ENCODE measurements at places on chromosomes 4 and X. TPM values are rescaled to one million over a fixed set of nuclear protein-coding genes. Genes with fewer than 3 reads are reported as not detected.
A peak's percentile ranks its signal among the peaks of the same experiment; 100 is the strongest.

- H3K4me1 ChIP-seq, result no peaks in the 10 kb centered on the region
- no peaks in the 10 kb centered on the region for H3K36me3 ChIP-seq
- H3K4me3 ChIP-seq, result no peak overlapping the region
- no peak overlapping the region for H3K27ac ChIP-seq
- no peaks in the 10 kb centered on the region for H3K27me3 ChIP-seq
- no peak for DNase-seq
Observed at GRCh38 chr4:4868758-4869723, 9.6 kb downstream of the MSX1 start.

DNA sequence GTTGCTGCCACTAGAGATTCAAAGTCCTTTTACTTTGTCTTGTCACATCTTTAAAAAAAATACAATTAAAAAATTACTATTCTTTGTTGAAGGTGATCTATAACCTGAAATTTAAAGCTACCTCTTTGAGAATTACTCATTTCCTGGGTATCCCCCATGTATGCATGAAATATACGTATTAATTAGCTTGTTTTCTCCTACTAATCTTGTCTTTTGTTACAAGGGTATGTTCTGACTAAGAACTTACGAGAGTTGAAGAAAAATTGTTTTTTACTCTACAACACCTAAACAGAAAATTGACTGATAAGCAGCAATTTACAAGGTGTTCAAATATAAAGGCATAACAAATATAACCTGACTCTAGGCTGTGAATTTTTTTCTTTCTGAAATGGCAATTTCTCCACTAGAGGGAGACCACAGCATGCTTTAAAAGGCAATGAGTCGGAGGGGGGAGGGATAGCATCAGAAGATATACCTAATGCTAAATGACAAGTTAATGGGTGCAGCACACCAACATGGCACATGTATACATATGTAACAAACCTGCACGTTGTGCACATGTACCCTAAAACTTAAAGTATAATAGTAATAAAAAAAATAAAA, 249.6 kb downstream of the OPHN1 start:
- no peaks in the 10 kb centered on the region for H3K4me1 ChIP-seq
- no peaks in the 10 kb centered on the region for H3K36me3 ChIP-seq
- no peak overlapping the region for H3K27ac ChIP-seq

DNA sequence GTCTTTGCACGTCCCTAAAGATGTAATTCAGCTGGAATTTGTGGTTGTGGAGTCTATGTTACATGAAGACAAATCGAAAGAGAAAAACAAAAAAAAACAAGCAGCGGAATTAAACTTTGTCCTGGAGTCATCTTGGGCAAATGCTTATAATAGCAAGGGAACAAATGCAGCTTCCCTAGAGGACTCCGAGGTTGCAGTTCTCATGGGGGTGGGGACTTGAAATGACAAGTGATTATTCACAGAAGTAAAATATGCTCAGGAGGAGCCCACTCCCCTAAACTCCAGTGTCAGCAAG, 362.4 kb downstream of the ARHGAP24 start:
- no peak overlapping the region for H3K4me3 ChIP-seq
- H3K4me1 ChIP-seq, result no peaks in the 10 kb centered on the region
- no peak for DNase-seq

DNA sequence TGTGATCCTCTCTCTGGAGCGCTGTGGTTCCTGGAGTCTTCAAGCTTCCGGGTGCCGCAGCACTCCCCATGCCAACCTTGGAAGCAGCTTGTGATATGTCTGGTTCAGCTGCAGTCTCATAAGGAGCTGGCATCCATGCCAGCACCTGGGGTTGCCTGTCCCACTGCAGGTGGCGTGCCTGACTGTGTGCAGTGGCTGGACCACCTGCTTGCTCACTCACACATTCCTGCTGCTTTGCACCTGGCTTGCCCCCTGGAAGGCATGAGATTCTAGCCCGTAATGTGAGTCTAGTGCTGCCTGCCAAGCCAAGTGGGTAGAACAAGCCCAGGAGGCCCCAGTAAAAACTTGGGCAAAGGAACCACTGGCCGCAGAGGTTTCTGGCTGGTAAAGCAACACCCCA, 687.2 kb upstream of the AADAT start:
- H3K27ac ChIP-seq, result no peak overlapping the region
- no peaks in the 10 kb centered on the region for H3K36me3 ChIP-seq
- no peaks in the 10 kb centered on the region for H3K27me3 ChIP-seq
- DNase-seq, result no peak
- H3K4me1 ChIP-seq, result no peaks in the 10 kb centered on the region

GRCh38 chr4:121913667-121914066, 38.2 kb downstream of the TRPC3 start:
- H3K36me3 ChIP-seq, result no peaks in the 10 kb centered on the region
- H3K4me3 ChIP-seq, result no peak overlapping the region
- no peak for DNase-seq
- no peaks in the 10 kb centered on the region for H3K27me3 ChIP-seq

GRCh38 chr4:6064383-6064782, 46.2 kb upstream of the C4orf50 start:
- H3K4me1 ChIP-seq, result no peaks in the 10 kb centered on the region
- no peaks in the 10 kb centered on the region for H3K27me3 ChIP-seq
- H3K4me3 ChIP-seq, result no peak overlapping the region
- no peaks in the 10 kb centered on the region for H3K36me3 ChIP-seq
- DNase-seq, result no peak

- no peaks in the 10 kb centered on the region for H3K4me1 ChIP-seq
- peak overlapping the region; percentile 91 for H3K27ac ChIP-seq
- H3K27me3 ChIP-seq, result no peaks in the 10 kb centered on the region
- no peak for DNase-seq
Observed at GRCh38 chr4:128288689-128289106, 1.1 kb upstream of the PGRMC2 start.

GRCh38 chr4:11471618-11472017, 42.9 kb upstream of the HS3ST1 start:
- H3K27me3 ChIP-seq, result no peaks in the 10 kb centered on the region
- no peak overlapping the region for H3K27ac ChIP-seq
- no peaks in the 10 kb centered on the region for H3K4me1 ChIP-seq

DNA sequence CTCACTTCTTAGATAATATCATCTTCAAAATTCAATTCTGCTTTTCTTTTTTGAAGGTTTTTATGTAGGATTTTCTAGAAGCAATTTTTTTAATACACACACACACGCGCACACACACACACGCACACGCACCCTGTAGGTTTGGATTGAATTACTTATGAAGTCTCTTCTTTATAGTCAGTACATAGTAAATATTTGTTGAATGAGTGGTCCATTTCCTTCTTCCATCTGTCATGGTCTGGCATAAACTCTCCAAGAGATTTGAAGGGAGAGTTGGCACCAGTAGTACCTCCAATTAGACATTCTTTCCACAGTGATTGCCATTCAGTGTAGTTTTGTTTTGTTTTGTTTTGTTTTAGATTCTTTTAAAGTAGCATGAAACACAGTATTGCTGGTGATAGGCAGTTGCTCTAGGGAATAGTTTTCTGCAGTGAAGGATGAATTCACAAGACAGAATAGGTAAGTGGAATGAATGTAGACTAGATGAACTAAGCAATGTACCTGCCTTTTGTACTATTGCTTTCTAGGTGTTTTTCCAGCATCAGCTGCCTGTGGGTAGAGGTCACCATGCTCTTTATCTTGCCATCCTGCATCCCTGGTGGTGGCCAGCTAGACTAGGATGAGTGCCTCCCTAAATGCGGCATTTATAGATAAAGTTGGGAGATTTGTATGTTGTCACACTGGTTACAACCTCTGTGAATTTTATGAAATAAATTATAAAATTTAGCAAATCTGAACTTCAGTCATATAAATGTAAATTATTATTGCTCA, 20.5 kb downstream of the PDLIM5 start:
- H3K27ac ChIP-seq, result peak overlapping the region; percentile 71
- H3K27me3 ChIP-seq, result no peaks in the 10 kb centered on the region
- H3K4me1 ChIP-seq, result peaks cover 44% of the 10 kb centered on the region
- no peak overlapping the region for H3K4me3 ChIP-seq
- no peak for DNase-seq

GRCh38 chr4:65344278-65344825, 325.9 kb downstream of the EPHA5 start:
- H3K27me3 ChIP-seq, result no peaks in the 10 kb centered on the region
- H3K36me3 ChIP-seq, result no peaks in the 10 kb centered on the region
- DNase-seq, result no peak
- H3K27ac ChIP-seq, result no peak overlapping the region
- no peak overlapping the region for H3K4me3 ChIP-seq

GRCh38 chr4:137452799-137453198, 79.5 kb downstream of the PCDH18 start:
- H3K4me3 ChIP-seq, result no peak overlapping the region
- no peaks in the 10 kb centered on the region for H3K4me1 ChIP-seq
- no peaks in the 10 kb centered on the region for H3K36me3 ChIP-seq
- DNase-seq, result no peak
- H3K27ac ChIP-seq, result no peak overlapping the region
- no peaks in the 10 kb centered on the region for H3K27me3 ChIP-seq

Gene CXorf65
- total RNA-seq, result not detected

GRCh38 chr4:112140536-112140935, 4.7 kb upstream of the FAM241A start:
- no peaks in the 10 kb centered on the region for H3K36me3 ChIP-seq
- DNase-seq, result no peak
- no peak overlapping the region for H3K4me3 ChIP-seq

Gene DCAF4L1
- 0.07 TPM for total RNA-seq

DNA sequence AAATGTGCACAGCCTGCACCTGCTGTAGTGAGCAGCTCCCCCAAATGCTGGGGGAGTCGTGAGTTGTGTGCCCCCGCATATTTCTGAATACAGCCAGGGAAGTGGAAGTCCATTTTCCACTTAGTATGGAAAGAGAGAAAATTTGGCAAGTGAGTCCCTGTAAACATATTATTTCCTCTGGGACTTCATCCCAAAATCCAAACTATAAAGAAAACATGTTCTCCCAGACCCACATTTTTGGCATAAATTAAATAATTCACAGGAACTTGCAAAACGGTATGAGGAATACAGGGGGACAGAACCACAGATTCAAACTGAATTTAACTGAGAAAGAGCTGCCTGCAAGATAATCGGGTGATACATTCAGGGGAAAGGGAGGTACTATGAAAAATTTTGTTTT, 107.2 kb downstream of the GPR143 start:
- no peak overlapping the region for H3K27ac ChIP-seq
- H3K4me3 ChIP-seq, result no peak overlapping the region
- no peaks in the 10 kb centered on the region for H3K27me3 ChIP-seq
- H3K36me3 ChIP-seq, result no peaks in the 10 kb centered on the region
- no peaks in the 10 kb centered on the region for H3K4me1 ChIP-seq

DNA sequence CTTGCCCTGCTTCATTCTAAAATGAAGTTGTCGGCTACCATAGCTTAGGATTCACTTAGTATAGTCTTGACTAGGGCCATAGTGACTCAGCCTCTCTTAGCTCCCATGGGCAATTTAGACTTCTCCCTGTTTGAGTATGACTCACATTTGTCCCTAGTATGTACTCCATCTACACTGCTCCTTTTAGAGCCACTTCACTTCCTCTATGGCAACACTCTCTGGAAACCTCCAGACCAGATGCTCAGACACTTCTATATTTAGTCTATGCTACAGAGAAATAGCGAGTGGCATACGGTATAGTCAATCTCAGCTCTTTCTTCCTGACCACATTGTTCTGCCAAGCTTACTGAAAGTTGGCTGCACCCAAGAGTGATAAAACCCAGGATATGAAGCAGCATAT, 11.2 kb downstream of the MEPE start:
- no peak for DNase-seq
- no peaks in the 10 kb centered on the region for H3K4me1 ChIP-seq

DNA sequence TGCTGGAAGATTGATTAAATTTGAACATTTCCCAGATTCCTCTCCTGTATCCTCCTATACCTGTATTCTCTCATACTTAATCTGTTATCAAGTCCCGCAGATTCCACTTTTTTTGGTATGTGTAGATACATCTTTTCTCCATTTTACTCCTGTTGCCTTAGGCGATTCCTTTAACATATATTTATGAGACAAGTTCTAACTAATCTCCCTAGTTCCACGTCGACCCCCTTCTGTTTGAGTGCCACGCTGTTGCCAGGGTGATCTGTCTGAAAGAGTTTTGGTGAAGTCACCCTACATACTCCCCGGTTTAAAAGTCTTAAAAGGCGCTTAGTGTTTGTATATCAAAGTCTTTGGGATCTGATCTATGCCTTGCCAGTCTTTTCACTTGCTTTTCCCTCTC, 2.4 kb downstream of the HNRNPH2 start:
- no peak for DNase-seq
- H3K27ac ChIP-seq, result no peak overlapping the region
- H3K4me1 ChIP-seq, result peaks cover 9% of the 10 kb centered on the region

Gene NUDT6
- total RNA-seq, result 8.0 TPM

DNA sequence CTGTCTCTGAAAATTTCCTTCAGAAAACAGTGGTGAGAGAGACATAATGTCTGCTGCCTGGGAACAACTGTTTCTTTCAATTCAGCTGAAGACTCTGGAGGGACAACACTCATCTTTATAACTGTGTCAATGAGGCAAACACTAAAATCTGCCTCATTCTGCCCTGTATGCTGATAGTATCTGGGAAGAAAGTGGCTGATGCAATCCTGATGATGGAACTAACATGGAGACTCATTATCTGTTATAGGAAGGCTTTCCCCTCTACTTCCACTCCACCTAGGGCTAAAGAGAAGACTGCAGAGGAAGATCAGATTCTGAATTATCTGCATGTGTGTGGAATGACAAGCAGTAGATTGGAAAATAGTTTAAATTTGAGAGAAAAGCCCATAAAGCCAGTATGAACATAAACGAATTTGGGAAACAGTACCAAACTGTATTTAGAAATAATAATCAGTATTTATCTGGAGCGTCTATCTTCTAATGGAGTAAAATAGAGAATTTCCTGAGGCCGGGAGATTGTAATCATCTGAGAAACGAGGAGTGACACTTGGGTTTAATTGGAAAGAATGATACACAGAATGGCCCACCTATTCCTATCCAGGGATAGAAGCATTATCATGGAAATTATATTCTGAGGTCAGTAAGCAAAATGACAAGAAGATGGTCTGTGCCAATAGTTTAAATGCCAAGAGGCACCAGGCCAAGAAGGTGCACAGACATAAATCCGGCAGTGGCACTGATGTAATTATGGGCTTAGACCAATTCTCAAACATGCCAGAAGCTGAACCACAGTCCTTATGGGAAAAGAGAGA, 85.4 kb downstream of the SHISA3 start:
- no peak overlapping the region for H3K4me3 ChIP-seq
- no peaks in the 10 kb centered on the region for H3K27me3 ChIP-seq
- H3K36me3 ChIP-seq, result no peaks in the 10 kb centered on the region
- DNase-seq, result no peak
- no peaks in the 10 kb centered on the region for H3K4me1 ChIP-seq
- no peak overlapping the region for H3K27ac ChIP-seq

Gene RBM46
- not detected for total RNA-seq

Gene SCRG1
- total RNA-seq, result not detected

Gene PQBP1
- total RNA-seq, result 47.1 TPM

- no peak overlapping the region for H3K4me3 ChIP-seq
- H3K27ac ChIP-seq, result no peak overlapping the region
- no peaks in the 10 kb centered on the region for H3K4me1 ChIP-seq
- DNase-seq, result no peak
- no peaks in the 10 kb centered on the region for H3K27me3 ChIP-seq
- H3K36me3 ChIP-seq, result no peaks in the 10 kb centered on the region
Observed at GRCh38 chrX:112654871-112655270, 24.9 kb downstream of the LHFPL1 start.

Gene RS1
- not detected for total RNA-seq

- DNase-seq, result no peak
- H3K4me3 ChIP-seq, result no peak overlapping the region
- H3K36me3 ChIP-seq, result no peaks in the 10 kb centered on the region
- no peaks in the 10 kb centered on the region for H3K4me1 ChIP-seq
- H3K27ac ChIP-seq, result no peak overlapping the region
Observed at GRCh38 chrX:133175605-133176004, 42.5 kb downstream of the TFDP3 start.

Gene KCNE5
- total RNA-seq, result 0.16 TPM

- no peak for DNase-seq
- no peak overlapping the region for H3K4me3 ChIP-seq
- no peak overlapping the region for H3K27ac ChIP-seq
- no peaks in the 10 kb centered on the region for H3K36me3 ChIP-seq
- no peaks in the 10 kb centered on the region for H3K4me1 ChIP-seq
Observed at GRCh38 chrX:119669424-119670037, 23.4 kb downstream of the SEPTIN6 start.
